A172 (cell line): ENCODE measurements at places on chromosomes 16 and 17. TPM values are rescaled to one million over a fixed set of nuclear protein-coding genes. Genes with fewer than 3 reads are reported as not detected.

DNA sequence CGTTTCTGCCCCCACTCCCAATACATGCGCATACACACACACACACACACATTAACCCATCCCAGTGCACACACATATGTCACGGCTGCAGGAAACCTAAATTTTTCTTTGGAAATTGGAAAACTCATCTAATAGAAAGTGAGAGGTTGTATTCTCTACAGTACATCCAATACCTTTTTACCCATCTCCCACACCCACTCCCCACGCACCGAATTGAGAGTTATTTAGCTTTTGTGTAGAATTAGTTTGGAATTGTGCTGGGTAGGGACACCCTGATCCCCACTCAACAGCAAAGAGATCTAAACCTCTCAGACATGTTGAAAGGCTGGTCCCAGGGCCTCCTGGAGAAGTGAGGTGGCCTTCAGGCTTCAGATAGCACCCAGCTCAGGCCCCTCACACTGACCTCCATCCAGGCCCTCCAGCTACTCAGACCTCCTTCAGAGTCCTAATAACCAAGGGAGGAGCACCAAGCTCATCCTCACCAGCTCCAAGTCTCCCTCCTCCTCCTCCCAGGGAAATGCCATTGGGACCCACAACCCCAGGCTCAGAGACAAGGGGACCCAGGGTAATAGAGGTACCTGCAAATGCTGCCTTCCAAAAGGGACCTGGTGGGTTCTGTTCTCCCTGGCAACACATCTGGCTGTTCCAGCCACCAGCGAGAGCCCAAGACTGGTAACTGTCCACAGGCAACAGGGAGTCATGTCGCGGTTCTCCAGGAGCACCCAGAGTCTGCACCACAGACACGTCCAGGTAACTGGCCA, 955 bp downstream of the HOXB13 start:
- DNase-seq = no peak

DNA sequence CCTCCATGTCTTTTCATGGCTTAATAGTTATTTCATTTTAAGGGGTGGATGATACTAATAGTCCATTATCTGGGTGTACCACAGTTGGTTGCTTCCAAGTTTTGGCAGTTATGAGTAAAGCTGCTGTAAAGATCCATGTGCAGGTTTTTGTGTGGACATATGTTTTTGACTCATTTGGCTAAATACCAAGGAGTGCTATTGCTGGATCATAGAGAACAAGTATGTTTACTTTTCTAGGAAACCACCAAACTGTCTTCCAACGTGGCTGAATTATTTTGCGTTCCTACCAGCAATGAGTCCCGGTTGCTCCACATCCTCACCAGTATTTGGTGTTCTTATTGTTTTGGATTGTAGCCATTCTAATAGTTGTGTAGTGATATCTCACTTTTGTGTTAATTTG, 181.9 kb downstream of the SPECC1 start:
- DNase-seq = peak; percentile 50

DNA sequence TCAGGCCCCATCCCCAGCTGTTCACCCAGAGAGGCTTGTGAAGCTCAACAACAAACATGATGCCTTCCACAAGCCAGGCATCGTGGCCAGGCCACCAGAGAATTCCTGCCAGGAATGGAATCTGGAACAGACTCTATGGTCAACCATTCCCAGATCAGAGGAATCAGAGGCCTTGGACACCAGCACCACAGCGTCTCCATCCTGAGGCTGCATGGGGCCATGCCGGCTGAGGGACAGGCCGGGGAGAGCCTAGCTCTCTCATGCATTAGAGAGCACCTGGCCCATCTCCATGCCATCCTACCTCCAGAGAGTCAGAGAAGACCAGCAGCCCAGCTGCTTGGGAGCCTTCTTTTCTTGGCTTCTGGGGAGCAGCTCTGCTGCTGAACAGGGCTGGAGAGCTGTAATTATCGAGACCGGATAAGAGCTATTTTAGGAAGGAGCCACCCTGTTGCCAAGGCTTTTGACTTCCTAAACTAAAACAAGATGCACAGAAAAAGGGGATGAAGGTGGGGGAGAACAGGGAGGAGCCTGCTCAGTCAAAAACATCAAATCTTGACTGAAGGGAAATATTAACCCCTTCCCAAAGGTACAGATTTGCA, 24.5 kb upstream of the MTMR4 start:
- DNase-seq = no peak

GRCh38 chr17:47935961-47936360, 5.4 kb upstream of the PNPO start:
- peak; percentile 96 for DNase-seq

Gene ANKFN1
- total RNA-seq = 0.67 TPM in 1 of 2 replicates, not detected in the other

DNA sequence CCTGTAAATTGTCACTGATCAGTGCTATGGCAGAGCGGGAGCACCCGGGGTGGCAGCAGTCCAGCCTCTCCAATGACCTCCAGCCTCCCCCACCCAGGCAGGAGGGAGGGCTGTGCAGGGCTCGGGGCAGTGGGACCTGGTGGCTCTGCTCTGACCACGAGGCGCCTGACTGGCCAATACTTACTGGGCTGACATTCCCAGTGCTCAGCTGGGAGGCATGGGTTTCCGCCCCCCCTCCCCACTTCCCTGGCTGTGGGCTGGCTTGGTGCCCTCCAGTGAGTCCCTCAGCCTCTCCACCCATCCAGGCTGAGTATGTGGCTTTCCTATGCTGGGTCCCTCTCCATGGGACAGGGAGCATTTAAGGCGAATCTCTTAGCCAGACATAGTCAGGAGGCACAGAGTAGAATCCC, 2.7 kb downstream of the SOCS3 start:
- peak; percentile 93 for DNase-seq

DNA sequence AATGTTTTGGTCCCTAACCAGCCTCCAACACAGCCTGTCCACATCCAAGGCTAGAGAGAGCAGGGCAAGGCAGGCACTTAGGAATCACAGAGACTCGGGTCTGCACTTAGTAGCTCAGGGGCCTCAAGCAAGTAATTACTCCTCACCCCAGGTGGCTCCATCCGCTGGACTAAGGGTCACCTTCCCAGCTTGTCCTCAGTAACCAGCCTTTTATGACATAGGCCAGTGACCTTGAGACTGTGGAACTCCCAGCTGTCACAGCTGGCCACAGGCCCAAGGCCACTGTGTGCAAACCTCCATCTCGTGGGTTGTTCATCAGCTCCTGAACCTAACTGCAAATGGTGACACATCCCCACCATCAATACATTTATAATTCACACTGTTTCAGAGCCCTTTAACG, 68.6 kb downstream of the CDYL2 start:
- DNase-seq = no peak

Gene GRB2
- total RNA-seq = 116 and 123 TPM in 2 replicates

DNA sequence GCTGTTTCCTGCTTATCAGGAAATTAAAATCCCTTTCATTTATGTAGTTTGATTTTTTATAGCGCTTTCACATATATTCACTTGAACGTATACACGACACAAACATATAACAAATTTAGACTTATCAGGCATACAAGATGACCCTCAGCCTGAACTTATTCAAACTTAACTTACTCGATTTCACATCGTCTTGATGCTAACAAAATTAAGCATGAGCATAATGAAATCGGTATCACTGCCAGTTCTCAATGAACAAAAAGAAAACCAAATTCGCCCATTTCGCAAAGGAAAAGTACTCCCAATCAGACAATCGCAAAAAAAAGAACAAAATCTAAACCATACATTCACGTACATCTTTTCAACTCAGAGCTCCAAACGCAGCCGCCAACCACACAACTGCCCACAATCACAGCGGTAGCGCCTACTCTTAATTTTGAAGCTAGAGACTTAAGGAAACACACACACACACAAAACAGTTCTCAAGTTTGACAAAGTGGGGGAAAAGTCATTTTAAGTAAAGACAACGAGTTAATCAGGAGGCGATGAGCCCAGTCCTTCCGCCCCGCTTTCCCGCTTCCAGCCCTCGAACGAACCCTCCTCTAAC, 1.1 kb downstream of the GJC1 start:
- peak; percentile 44 for DNase-seq

DNA sequence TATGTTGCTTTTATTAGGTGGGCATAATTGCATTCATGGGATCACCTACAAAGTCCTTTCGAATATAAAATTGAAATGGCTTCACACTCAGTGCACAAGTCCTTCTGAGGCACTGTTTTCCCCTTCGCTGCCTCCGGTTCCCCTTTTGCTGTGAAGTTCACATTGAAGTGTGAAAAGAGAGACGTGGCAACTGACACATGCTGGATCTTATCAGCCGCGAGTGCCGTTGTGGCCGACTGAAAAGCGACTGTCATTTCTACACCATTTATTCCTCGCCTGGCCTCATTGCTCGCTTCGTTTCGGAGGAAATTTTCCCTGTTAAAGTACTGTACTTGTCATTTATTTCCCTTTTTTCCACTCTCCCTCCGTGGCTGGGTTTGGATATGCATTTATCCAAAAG, 423.5 kb downstream of the MAF start:
- DNase-seq = no peak

Gene ITGAX
- total RNA-seq = 1.5 and 4.1 TPM in 2 replicates

Gene MEIOC
- total RNA-seq = 0.14 and 0.91 TPM in 2 replicates

DNA sequence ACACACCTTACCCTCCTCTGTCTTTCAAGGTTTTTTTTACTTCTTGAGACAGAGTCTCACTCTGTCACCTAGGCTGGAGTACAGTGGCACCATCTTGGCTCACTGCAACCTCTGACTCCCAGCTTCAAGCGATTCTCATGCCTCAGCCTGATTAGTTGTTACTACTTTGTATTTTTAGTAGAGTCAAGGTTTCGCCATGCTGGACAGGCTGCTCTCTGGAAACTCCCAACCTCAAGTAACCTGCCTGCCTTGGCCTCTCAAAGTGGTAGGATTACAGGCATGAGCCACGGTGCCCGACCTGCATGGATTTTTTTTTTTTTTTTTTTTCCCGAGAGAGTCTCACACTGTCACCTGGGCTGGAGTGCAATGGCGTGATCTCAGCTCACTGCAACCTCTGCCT, 273.2 kb downstream of the RBFOX1 start:
- DNase-seq = no peak

- DNase-seq = no peak
These were observed 156.6 kb downstream of the ANKFN1 start for GRCh38 chr17:56309897-56310296.

GRCh38 chr17:78174870-78175642, 6.7 kb downstream of the SYNGR2 start:
- DNase-seq = no peak

DNA sequence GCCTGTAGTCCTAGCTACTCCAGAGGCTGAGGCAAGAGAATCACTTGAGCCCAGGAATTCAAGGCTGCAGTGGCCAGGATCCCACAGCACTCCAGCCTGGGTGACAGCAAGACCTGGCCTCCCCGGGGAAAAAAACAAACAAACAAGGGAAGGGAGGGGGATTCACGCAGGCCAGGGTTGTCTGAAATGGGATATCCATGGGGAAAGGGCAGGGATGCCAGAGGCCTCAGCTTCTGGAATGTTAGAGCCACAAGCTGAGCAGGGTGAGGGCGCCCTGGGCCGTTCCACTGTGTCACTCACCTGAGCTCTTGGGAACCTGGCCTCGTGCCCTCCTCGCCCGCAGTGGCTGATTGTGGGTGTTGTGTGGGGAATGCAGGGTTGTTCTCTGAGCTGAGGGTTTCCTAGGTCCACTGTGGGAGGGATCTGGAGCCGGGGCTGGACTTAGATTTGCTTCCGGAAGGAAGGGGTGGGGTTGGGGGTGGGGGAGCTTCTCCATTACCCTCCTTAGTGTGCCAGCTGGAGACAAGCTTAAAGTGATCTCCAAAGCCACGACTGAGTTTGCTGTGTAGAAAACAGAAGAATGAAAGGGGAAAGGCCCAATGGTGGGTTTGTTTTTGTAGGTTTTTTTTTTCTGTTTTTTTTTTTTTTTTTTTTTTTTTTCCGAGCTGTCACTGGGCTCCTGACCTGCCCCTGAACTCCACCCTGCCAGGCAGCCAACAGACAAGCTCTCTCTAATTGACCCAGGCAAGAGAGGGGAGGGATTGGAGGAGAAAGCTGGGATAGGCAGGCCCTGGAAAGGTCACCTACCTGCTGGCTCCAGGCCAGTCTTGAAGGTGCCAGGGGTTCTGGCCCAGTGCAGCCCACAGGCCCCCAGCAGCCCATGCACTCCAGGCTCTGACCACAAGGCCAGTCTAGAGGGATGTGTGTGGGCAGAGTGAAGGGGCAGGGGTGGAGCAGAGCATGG, at the start of gene SULT1A1:
TSS of gene SULT1A1 (minus strand) at position 414 of the 964 bp plus-strand sequence. CDS start 1,189 bp downstream, outside the sequence.
- DNase-seq = peak; percentile 57

GRCh38 chr16:23286131-23286532, 16.0 kb upstream of the SCNN1B start:
- DNase-seq = no peak

DNA sequence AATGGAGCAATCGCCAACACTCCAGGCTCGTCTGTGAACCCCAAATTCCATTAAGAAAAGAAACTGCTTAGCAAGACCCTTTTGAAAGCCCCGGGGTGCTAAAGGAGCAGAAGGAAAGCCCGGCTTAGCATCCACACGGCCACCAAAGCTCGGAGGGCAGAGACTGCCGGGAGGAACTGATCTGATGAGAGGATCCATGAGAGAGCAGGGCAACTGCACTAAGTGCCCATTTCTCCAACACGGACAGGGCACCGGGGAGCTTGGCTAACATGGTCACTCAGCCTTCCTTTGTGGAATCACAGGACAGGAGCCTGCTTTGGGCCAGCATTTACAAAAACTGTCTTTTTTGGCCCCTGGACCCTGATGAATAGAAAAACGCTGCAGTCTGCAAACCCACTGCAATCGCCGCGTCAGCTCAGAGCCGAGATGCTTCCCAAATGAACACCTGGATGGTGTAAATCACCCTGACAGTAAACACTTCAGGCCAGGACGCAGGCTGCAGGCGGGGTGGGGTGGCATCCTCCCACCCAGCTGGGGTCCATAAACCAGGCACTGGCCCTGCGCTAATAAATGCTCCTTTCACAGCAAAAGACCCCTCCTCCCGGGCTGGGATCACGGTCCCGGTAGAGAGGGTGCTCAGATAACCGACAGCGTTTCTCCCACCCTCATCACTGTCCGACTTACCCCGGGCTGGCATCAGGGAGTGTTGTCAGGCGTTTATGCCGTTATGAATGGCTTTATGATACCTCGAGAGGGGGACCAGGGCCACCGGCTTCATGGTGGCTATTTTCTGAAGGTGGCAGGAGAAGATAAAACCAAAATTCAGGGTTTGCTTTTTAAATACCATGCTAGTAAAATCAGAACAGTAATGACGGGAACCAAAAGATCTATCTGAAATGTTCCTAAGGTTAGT, 299.5 kb downstream of the IRF8 start:
- no peak for DNase-seq

DNA sequence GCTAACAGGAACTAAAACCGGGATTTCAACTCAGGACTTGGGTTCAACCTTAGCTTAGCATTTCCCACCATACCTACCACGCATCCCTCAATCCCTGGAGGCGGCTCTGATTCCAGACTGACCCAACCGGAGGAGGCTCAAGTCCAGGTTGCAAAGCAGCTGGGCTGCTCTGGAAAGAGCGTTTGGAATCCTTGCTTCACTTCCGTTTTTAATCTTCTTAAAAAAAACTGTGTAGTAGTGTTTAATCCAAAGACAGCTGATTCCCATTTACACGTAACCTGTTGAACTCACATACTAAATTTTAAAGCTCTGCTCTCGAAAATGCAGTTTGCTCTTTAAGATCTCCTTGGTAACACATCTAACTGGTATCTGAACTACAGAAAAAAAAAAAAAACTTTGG, 50.0 kb downstream of the NXN start:
- no peak for DNase-seq

GRCh38 chr16:57140931-57141668, 44.7 kb downstream of the PSME3IP1 start:
- DNase-seq = no peak
